T-helper 2 cell treated with Interferon-gamma antibody and Interleukin-4, amounts not matched to agents 5 μg/mL and 100 μg/mL, for 36 hours (primary cell): ENCODE measurements at places on chromosomes 1 and 21.
A peak's percentile ranks its signal among the peaks of the same experiment; 100 is the strongest.

- peak; percentile 64 for DNase-seq
These were observed 6.0 kb upstream of the NLRP3 start for GRCh38 chr1:247409869-247410544.

DNA sequence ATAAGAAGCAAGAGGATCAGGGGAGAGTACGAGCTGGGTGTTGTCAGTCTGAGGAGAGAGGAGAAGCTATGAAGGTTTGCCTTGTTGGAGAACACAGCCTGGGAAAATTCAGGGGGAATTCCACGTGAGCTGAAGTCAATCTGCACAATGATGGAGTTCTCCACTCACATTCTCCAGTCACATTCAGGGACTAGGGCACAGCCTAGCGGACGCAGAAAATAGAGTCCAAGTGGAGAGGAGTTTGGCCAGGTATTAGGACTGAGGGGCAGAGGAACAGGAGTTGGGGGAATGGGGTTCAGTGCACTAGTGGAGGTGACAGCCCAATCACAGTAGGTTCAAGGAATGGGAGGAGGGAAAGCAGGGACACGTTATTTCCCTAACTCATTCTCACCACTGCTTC lies 124.0 kb downstream of the KCNH1 start:
- DNase-seq = no peak

GRCh38 chr21:33027401-33028286 lies 1.9 kb downstream of the OLIG2 start:
- no peak for DNase-seq

- DNase-seq = peak; percentile 30
These were observed 2.0 kb downstream of the KCNA3 start for GRCh38 chr1:110672753-110673108.

DNA sequence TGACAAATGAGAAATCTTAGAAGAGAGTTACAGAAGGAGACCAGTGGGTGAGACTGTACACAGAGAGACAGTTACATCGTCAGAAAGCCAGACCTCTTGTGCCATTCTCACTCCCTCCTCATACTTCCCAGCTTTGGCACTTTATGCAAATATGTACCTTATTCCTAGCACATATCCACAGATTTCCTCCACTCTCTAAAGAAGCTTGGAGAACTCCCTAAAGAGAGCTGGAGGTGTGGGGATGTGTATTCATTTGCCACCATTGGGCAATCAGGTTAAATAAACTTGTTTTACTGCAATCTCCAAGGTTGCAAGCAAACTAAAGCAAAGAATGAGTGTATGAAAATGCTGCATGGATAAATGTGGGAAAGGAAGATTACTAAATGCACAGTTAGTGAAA lies 380.9 kb upstream of the PRMT6 start:
- no peak for DNase-seq

- no peak for DNase-seq
These were observed 126.8 kb downstream of the ITSN1 start for GRCh38 chr21:33769057-33769456.

DNA sequence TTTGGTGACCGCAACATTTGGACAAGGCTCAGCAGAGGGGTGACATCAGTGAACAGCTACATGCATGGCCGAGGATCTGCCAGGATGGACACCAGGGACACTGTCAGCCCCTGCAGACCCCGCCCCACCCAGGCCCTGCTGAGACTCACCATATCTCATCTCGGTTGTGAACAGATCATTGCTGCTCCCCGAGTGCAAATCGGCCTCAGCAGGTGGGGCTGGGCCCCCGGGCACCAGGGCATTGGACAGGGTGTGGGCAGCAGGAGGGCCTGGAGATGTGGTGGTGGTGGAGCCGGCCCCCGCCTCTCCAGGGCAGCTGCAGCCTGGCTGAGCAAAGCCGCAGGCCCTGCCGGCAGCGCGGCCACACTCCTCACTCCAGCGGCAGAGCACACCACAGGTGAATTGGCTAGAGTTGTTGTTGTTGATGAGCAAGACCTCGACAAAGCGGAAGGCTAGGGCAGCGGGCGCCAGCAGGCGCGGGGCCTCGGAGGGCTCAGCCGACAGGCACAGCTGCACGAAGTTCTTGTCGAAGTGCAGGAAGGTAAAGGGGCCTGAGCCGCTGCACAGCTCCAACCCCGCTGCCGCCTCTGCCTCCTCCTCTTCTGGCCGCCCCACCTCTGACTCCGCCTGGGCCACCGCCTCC lies 8.2 kb downstream of the ADGRB2 start:
- DNase-seq = no peak

- no peak for DNase-seq
These were observed 68.4 kb upstream of the SSBP3 start for GRCh38 chr1:54474310-54475251.

DNA sequence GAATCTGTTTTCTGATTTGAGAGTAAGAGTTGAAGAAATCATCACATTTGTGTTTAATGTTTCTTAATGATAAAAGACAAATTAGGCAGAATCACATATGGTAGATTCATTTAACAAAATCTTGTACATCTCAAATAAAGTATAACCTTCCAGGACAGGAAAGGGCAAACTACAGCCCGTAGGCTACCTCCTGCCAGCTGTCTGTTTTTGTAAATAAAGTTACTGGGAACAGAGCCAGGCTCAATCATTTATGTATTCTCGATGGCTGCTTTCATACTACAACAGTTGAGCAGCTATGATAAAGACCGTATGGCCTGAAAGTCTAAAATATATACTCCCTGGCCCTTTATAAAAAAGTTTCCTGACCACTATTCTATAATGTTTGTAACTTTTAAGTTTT lies 204.1 kb downstream of the COL24A1 start:
- DNase-seq = no peak

GRCh38 chr1:222165629-222166028 lies 382.3 kb downstream of the HHIPL2 start:
- DNase-seq = no peak

DNA sequence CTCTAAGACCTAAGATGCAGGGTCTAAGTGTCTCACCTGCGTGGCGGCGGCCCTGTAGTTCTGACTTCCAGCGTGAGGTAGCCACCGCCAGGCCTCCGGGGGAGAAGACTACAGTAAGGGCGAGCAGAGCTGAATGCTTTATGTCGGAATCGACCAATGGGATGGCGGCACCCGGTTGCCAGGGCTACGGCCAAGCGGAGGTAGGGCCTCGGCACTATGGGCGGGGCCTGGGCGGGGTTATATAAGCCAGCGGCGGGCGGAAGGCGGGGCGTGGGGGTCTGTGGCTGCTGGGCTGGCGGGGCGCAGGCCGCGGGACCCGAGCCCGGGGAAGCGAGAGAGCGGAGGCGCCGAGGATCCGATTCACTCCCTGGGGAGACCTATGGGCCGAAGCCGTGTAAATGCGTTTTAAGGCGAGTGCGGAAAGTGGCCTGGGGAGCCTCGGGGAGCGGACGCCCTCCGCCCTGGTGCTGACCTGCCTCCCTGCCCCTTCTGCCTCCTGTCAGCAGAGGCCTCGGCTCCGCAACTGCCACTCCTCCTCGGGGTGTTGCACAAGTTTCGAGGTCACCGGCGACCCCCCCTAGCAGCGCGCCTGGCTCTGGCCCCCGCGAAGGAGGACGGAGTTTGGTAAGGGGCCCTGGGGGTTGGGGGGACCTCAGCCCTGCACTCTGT lies at the start of gene AZIN2:
AZIN2 (plus strand) TSS at position 269 of the 669 bp plus-strand sequence. CDS start 1,097 bp downstream, outside the sequence.
- peak; percentile 93 for DNase-seq

DNA sequence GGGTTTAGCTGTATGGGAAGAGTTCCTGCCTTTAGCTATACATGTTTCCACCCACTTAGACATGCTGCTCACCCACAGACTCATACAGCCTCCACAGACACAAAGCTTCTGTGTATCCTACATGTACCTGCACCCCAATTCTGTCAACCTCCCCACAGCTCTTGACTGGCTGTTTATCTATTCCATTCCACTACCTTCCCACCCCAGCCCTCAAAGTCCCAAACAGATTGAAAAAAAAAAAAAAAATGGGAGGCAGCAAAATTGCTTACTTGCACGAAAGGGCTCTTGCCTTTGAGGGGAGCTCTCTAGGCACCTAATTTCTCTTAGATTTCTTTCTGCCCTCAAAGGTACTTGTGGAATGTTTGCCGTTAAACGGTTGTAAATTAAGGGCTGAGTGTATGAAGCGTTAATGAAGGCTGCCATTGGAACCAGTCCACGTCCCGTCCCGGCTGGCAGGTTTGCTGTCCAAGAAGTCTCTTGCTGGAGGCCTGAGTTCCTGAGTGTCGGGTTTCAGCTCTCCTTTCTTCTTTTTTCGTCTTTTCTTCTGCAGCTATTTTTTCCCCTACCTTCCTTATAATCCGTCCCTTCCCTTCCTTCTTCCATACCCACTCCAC lies 43.6 kb downstream of the PBX1 start:
- DNase-seq = no peak

GRCh38 chr21:16388291-16388690 lies 658.5 kb downstream of the USP25 start:
- DNase-seq = no peak

- no peak for DNase-seq
These were observed 6.0 kb upstream of the VASH2 start for GRCh38 chr1:212944229-212944901.

DNA sequence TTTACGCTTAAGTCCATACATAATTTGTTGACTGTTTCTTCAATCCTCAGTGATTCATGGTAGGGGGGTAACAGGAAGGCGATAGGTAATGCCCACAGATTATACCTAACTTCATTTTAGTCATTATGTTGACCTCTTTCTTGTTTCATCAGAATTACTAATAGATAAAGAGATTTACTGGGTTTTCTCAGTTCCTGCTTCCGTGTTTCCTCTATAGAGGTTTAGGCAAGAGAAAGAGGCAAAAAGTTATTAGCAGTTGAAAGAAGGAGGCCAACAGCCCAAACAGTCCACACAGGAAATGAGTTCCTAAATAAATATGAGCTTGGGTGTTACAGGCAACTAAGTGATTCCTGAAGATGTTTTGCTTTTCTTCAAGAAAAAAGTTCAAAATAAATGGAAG lies 17.9 kb upstream of the CLCA1 start:
- no peak for DNase-seq

DNA sequence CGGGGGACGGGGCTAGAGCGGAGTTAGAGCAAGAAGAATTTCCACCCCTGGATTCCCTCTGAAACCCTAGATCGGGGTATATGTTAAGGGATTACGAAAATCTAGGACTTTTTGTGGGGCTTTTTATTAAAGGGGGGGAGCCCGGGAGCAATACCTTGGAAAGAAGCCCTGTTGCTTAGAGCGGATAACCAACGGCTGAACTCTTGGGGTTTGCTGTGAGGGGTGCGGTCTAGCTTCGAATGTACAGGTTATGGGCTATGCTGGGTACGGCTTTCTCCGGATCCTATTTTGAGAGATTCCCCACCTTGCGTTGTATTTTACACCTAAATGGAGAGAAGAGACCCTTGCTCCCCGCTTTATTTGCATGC lies 626 bp downstream of the DYRK3 start:
- peak; percentile 10 for DNase-seq

GRCh38 chr21:40516335-40516734 lies 330.6 kb downstream of the DSCAM start:
- no peak for DNase-seq

DNA sequence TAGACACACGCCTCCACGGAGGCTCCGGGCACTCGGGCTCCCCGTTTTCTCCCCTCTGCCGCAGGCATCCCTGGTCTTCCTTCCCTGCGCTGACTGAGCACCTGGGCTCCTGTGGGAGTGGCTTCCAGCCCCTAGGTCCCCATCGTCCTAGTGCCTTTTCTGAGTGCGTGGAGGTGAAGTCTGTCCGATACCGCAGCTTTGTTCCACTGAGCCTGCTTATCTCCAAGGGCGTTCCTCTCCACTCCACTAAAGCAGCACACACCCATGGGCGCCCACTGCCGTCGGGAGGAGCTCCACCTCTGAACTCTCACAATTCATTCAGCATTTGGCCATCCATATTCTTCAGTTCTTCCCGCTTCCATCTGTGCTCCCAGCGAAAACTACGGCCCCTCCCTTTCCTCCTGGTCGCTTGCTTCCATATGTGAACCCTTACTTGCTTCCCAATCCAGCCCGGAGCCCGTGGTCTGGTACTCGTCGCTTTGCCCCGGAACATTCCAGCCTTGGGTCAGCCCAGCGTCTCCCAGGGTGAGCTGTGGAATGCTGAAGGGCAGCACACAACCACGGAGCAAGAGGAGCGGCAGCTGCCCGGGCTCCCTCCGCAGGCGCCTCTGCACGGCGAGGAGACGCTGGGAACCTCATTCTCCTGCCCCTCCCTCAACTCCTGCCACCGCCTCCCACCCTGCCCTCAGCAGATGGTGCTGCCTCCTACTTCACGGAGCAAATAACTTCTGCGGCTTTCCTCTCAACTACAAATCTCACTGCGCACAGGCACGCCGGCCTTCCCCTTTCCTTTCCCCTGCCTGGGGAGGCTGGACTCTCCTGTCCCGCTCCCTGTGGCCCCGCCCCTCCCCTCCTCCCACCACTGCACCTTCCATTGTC lies 27.5 kb downstream of the ATP8B2 start:
- peak; percentile 49 for DNase-seq

GRCh38 chr1:64663668-64664067 lies 81.2 kb upstream of the RAVER2 start:
- no peak for DNase-seq

DNA sequence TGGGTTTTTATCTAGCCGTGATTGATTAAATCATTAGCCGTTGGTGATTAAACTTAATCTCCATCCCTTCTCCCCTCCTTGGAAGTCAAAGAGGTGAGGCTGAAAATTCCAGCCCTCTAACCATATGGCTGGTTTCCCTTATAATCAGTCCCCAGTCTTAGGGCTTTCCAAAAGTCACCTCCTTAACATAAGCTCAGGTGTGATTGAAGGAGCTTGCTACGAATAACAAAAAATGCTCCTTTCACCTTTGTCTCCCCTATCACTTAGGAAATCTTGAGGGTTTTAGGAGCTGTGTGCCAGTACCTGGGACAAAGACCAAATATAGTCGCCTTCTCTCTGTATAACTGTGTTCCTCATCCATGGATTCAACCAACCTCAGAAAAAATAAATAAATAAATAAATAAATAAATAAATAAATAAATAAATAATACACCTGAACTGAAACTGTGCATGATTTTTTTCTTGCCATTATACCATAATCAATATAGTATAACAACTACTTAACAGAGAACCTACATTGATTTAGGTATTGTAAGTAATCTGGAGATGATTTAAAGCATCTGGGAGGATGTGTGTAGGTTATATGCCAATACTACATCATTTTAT lies 82.2 kb downstream of the PAPPA2 start:
- no peak for DNase-seq

DNA sequence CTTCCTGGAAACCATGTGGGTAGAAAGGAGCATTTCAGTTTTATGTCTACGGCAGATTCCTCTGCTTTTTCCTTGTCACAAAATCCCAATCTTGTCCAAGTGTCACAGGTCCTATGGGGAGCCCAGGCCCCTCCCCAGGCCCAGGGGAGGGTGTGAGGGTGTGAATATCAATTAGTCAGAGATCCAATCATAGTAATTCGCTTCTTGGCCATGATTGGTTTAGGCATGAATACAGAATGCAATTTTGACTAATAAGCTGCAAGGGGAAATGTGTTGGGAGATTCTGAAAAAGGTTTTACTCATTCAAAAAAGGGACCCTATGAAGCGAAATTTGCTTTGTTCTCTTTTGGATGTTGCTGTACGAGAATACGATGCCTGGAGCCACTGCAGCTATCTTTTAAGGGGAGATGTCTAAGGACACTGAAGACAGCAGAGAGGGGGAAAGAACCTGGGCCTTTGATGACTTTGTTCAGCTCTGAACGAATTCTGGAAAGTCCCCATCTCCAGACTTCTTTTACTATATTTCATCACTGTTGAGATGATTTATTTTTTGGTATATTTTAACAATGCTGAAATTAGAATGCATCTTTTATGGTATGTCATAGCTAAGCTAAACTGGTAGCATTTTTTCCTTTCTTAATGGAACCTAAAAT lies 18.2 kb downstream of the TSPAN2 start:
- no peak for DNase-seq
